Inflammatory macrophage (primary cell): ENCODE measurements at places on chromosomes 11 and 22.

- no peak for DNase-seq
Observed at GRCh38 chr11:16792426-16792825, 54.0 kb downstream of the C11orf58 start.

DNA sequence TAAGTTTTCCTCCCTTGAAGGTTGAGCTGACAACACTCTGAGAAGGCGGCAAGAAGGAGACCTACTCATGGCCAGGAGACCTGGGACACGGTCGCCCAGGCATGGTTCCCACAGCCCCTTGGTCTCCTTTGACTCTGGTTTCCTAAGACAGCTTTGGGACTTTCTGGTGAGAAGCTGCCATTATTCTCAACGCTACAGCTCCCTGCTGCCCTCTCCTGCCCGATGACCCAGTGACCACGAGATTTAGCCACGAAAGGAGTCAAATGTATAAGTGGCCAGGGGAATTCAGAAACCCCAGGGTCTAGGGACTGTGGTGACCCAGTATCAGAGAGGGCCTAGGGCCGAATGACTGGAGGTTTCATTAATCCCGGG lies 699 bp upstream of the SDF2L1 start:
- DNase-seq = peak; percentile 76

DNA sequence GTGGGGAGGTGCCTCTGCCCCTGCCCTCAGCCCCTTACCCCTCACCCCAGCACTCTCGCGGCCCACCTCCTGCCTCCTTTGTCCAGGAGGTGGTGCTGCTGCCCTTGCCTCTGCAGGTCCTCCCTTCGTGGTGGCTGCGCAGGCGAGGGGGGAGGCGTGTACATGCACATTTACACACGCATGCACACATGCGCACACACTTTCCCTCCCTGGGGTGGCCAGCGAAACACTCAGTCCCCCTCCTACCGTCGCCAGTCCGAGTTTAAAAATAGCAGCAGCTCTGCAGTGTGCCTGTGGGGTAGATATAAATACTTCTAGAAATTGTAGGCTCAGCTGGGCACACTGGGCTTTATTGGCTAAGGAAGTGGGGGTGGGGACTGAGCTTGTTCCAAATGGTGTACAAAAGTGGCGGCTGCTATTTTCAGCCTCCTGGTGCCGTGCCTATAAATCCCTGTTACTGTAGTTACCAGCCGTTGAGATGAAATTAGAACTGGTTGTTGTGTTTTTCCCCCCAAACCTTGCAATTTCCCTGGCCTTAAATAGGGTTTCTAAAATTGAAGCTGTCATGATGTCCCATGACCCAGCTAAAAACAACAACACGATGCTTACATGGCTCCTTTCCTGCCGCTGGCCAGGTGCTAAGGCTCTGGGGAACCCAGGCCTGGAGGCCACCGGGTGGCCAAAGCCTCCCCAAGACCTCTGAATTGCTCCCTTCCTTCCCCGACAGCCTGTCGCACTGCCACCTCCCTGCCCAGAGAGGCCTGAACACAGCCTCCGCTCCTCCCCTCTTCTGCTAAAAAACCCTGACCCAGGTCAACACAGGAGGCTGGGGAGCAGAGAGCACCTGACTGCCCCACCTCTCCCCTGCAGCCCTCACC lies 12.4 kb downstream of the PICK1 start:
- no peak for DNase-seq

GRCh38 chr11:44445500-44446365 lies 119.7 kb upstream of the CD82 start:
- DNase-seq = no peak

DNA sequence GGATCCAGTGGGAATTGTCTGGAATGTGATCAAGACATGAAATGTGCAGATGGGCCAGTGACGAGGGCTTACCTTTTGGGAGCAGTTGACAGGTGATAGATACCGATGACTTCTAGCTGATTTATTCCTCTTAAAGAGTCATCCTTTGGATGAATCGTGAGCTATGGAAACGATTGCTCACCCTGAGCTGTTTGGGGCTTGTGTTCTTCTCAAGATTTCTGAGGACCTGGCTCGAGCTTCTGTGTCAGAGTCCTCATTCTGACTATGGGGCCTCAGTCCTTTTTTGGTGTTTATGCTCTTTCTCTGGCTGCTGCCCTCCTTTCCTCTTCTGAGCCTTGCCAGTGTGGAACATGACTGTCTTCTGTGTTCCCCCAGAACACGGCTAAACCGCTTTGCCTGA lies 11.9 kb upstream of the AMPD3 start:
- DNase-seq = no peak

DNA sequence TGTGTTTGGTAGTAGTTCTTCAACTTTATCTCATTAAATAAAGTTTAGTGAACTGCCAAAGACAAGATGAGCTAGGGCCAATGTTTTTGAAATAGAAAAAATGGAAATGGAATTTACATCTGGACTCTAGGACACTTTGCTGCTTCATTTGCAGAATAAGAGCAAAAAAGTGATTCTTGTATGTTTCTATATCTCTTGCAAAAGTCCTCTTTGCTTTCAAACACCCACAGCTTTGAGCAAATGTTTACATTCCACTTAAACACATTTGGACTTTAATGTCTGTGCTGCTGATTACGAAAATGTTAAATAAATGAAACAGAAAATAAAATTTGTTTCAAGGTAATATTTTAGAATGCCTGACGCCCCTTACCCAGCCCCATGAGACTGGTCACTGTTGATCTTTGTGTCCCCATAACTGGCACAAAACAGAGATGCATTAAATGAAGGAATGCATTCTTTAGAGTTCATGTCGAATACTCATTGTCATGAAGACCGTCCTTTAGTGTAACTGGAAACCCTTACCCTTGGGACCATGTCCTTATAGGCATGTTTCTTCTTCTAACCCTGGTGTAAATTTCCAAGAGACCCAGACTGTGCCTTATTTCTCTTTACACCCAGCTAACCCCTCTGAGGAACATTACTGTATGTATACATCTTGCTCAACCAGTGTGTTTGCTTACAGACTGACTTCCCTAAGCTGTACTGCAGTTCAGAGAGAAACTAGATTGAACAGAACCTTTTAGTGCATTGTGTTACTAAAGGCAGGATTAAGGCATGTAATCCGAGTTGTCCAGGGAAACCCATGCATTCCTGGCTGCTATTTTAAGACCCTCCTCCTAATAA lies 199.7 kb downstream of the NAV2 start:
- DNase-seq = no peak

DNA sequence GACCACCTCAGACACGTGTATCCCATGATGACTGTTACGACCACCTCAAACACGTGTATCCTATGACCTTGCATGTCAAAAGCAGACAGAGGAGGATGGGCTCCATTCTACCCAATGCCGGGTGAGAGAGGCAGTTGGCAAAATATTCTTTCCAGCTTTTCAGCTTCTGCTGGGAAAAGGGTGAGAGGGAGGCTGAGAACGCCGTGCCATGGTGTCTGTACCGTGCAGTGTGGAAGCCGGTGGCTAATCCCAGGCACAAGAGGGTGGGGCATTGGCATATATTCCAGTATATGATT lies 1478.4 kb downstream of the TBC1D22A start:
- no peak for DNase-seq

DNA sequence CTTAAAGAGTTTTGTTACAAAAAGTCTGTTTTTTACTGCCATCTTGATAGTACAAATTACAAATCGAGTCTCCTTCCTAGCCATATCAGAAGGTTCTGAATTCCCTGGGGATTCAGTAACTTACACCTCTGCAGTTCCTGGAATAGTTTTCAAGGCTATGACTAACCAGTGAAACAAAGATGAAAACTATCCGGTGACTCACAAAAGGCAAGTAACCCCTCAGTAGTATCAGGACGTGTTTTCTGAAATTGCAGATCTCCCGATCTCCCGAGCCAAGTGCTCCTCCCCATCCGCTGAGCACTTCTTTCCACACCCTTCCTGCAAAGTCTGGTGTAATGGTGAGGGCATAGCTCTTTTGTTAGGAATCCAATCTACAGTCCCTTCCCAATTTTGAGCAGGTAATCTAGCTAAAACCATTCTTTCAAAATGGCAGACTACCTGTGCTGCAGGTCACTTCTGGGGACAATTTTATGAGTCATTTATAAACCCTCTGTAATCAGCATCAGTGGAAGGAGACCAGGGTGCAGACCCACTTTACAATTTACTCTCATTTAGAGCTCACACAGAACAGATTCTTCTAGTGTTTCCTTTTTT lies 7.7 kb downstream of the E2F8 start:
- DNase-seq = no peak

DNA sequence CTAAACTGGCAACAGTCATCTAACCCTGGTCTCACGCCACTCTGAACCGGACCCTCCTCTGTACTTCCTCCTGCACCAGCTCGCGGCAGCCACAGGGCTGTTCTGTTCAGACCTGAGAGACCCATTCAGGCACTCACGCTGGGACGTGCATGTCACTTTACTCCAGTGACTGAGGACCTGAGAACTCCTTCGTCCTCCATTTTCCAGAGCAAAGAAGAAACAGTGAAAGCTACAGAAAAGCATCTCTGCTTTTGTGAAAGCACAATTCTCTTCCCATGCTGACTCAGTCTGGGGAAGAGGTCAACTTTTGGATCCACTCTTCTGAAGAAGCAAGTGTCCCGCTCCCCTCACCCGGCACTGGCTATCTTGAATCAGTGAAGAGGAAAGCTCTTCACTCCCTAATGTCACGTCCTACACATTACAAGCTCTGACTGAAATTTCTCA lies 24.5 kb downstream of the PISD start:
- DNase-seq = peak; percentile 82

DNA sequence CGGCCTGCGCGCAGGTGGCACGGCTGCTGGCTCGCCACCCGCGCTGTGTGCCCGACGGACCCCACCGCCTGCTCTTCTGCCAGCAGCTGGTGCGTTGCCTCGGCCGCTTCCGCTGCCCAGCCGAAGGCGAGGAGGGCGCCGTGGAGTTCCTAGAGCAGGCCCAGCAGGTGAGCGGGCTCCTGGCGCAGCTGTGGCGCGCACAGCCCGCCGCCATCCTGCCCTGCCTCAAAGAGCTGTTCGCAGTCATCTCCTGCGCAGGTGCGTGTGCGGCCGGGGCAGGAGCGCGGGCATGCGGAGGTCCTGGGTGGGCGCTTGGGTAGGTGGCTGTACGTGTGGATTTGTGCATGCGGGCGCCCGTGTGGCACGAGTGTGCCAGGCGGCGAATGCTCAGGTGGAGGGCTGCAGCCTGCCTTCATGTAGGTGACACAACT lies 8.0 kb downstream of the USP35 start:
- no peak for DNase-seq

GRCh38 chr22:30291058-30291892 lies 2.0 kb upstream of the CASTOR1 start:
- DNase-seq = no peak

- DNase-seq = no peak
Observed at GRCh38 chr22:43241138-43241597, 54.2 kb upstream of the TTLL12 start.

DNA sequence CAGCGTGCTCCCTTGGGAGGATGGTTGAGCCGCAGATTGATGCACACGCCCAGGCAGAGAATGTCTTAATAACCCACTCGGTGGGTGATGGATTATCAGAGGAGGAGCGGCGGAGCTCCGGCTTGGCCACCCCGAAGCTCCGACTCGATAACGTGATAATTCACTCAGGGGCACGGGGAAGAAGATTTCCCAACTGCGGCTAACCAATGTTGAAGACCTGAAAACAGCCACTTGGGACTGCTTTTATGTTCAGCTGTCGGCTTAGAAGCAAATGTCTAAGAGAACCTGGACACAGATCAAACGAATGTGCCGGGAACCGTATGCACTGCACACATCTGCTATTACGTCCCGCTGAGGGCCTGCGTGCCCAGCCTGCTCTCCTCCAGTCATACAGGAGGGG lies 206.8 kb upstream of the CADM1 start:
- no peak for DNase-seq

GRCh38 chr22:24827296-24827695 lies 21.3 kb downstream of the SGSM1 start:
- no peak for DNase-seq

DNA sequence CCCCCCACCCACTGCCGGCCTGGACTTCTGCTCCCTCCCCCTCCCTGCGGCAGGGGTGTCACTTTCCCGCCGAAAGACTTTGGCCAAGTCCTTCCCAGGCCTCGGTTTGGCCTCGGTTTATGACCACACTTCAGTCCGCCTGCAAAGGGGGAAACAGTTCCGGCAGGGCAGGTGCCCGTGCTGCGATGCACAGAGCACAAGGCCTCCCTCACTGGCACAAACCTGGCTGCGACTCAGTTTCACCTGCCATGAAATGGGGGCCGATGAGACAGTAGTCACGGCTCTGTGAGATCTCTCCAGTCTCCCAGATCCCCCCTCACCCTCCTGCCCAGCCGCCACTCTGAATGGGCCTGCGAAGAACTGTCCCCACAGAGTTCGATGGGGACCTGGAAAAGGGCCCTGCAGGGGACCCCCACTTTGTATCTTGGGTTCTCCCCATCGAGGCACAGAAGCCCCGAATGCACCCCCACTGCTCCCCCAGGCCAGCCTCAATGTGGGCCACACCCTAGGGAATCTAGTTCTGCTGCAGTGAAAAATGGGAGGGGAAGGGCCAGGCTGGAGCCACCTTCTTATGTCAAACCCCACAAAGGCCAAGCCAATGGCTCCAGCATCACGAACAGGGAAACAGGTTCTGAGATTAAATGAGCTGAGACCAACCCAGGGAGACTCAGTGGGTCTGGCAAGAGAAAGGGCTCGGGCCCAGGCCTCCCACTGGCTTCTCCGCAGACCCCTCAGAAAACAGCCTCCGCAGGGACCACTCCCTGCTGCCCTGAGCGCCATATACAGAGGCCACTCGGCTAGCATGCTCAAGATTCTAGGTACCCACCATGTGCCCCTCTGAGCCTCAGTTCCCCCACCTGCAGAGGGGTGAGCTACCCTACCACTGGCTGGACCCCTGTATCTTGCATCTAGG lies 29.0 kb downstream of the ARVCF start:
- DNase-seq = no peak

GRCh38 chr22:33889748-33890147 lies 30.5 kb downstream of the LARGE1 start:
- DNase-seq = no peak

DNA sequence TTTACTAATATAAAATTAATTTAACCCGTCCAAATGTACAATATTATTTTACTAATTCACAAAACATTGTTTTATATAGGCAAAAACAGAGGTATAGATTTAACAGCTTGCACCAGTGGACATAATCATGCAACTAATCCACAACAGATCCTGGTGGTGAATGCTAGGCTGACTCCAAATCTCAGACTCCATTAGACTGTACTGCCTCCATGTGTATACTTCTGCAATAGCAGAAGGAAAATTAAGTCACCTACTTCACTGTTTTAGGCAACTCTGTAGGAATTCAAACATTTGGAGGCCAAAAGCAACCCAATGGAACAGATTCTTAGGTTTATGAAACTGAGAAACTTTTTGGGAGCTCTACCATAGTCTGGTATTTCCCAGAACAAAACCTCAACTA lies 30.0 kb upstream of the RAB39A start:
- DNase-seq = peak; percentile 60

GRCh38 chr11:111801135-111801534 lies 34.9 kb upstream of the PPP2R1B start:
- no peak for DNase-seq
